ENCODE measurements at places on chromosomes 2 and 18.

DNA sequence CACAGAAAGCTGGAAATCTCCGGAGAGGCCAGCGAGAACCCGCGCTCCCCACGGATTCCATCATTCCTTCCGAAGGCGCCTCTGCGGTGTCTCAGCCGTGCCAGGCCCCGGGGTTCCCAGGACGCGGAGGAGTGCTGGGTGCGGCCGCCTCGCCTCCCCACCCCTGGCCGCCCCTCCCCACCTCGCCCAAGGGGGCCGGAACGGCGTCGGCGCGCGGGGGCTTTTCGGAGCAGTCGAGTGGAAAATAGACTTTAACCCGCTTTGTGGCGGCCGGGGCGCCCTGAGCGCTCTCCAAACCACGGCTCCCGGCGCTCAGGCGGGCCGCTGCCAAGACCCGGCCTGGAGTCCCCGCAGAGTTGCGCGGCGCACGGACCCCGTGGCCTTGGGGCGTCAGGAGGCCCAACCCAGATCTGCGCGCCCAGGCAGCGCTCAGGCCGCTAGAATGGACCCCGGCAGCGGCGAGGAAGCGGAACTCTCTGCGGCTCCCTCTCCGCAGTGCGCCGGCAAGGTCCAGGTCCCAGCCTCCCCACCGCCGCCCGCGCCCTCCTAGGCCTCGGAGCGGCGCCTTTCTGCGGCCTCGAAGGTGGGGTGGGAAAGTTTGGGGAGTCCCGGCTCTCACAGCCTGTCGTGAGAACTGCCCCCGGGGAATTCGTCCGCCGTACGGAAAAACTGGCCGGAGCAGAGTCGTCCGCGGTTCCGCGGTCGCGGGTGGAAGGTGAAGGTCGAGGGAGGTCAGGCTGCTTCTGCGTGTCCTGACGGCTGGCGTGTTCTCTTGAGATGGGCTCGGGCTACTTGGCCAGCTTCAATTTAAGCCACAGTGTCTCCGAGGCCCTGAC lies 1.2 kb upstream of the EMX1 start:
- DNase-seq: no peak

- DNase-seq: no peak
Measured at GRCh38 chr2:181266614-181267013, 190.6 kb upstream of the ITGA4 start.

- no peak for DNase-seq
Measured at GRCh38 chr2:81324046-81324445, 1019.5 kb upstream of the LRRTM1 start.

DNA sequence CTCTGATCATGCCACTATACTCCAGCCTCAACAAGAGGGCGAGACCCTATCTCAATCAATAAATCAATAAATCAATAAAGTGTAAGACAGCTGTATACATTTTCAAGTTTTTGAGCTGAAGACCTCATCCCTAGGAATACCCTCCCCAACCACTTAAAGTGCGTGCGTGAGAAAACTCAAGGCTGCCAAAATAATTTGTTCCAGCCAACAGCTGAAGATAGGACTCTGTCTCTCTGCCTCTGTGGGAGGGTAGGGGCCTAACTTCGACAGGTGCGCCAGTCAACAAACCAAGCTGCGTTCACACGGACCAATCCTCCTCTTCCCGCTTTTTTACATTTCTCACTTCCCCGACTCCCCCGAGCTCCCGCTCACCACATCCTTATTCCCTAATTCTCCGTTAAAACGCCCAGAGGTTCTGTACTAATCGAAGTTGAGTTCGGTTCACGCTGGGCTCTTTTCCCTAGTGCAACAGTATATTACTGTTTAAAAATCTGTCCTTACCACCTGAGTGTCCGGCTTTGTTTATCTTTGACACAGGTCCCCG lies 618 bp downstream of the POLR2D start:
- no peak for DNase-seq

DNA sequence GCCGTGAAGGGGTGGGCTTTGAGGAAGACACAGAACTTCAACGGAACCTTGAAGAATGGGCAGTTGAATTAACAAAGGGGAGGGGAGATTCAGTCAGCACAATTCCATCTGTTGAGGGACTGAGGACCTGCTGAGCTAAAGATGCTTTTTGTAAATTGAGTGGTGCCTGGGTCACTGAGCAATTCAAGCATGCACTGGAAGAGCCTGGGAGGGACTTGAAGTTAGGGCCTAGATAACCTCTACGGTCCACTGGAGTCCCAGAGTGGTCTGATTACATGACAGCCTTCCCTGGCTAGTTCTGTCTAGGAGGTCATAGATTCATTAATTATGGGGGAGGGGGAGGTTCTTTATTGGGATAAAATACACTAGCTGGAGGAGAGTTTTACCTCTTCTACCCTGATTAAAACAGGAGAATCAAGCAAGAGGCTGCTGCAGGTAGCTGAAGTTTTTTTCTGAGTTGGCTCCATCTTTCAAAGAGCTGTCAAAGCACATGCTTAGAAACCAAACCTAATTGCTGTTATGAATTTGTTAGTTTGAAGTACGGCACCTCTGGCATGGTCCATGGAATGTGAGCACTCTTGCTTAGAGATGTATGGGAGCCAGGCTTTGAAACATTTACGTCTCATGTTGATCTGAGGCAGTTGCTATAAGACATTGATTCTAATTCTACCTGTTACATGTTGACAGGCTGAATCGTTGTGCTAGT lies 290.2 kb downstream of the PRKCE start:
- no peak for DNase-seq

GRCh38 chr18:22439447-22439846 lies 21.7 kb upstream of the CTAGE1 start:
- no peak for DNase-seq

DNA sequence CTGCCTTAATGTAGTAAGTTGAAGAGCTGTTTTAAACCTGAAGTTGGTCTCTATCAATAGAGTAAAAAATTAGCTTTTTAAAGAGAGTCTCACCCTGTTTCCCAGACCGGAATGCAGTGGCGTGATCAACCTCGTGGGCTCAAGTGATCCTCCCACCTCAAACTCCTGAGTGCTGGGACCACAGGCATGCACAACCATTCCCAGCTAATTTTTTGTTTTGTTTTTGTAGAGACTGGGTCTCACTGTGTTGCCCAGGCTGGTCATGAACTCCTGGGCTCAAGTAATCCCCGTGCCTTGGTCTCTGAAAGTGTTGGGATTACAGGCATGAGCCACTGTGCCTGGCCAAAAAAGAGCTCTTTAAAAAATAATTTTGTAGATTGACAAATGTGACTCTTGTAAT lies 40.3 kb downstream of the CRIM1 start:
- DNase-seq: no peak

Data from stimulated activated CD4-positive, alpha-beta T cell treated with anti-CD3 and anti-CD28 coated beads, Interleukin-15, amount 100 ng/mL, for 1 hour (primary cell).